NCI-H187 treated with DMSO at 0.1 percent for 48 hours (cell line): ENCODE measurements at places on chromosomes 5 and 9.

DNA sequence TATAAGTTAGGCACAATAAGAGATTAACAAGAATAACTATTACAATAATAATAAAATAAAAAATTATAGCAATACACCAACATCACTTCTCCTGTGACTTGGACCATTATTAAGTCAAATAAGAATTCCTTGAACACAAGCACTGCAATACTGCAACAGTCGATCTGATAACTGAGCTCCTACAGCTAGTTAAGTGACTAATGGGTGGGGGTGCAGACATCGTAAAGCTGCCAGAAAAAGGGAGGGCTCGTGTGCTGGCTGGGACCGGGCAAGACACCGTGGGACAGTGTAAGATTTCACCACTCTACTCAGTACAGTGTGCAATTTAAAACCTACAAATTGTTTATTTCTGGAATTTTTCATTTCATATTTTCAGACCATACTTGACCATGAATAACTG, 78.8 kb downstream of the SNX24 start:
- DNase-seq, result no peak

GRCh38 chr5:6448622-6449464, at the start of gene UBE2QL1:
Gene UBE2QL1, plus strand, starts transcription at chr5:6448859. Its CDS starts 35 bp downstream, at chr5:6448894.
- DNase-seq, result no peak

DNA sequence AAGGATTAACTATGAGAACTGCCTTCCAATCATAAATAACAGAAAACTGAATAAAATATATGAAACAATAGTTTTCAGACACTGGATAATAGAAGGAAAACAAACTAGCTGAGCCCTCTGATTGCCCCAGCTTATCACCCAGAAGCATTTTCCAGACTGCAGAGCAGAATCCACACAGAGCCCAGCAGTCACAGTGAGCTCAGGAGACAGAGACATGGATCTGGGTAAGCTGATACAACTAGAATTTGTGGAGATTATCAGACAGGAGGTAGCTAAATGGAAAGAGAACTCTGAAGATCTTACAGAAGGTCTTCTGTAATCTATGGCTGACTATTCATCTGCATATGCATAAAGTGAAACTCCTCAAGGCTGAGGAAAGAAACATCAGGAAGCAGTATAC, 128.8 kb downstream of the NR2F1-AS1 start:
- DNase-seq, result no peak

DNA sequence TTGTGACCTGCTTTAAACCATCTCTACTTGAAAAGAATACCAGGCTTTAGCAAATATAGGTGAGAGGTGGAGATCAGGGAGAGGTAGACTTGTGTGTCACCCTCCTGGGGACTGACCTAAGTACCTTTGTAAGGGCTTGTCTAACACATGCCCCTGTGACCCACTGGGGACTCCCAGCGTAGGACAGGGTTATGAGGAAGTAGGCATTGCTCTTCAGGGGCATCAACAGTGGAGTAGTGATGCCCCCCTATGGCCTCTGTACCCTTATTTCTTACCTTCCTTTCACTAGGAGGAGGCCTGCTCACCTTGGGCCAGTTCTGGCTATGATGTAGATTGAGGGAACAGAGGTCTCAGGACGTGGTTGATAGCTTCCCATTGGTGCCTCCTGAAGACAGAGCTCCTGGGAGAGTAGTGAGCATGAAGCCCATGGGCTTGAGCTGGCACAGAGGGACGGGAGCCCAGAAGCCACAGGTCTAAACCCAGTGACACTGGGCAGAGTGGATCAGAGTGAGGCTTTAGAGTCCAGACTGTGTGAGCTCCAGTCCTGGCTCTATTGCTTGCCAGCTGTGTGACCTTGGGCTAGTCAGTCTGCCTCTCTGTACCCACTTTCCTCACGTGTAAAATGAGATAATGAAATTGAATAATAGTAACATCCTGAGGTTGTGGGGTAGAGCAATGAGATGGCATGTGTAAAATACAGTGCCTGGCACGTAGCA, 191.7 kb downstream of the AOPEP start:
- no peak for DNase-seq

- DNase-seq, result no peak
Measured at GRCh38 chr5:127369796-127370195, 79.2 kb downstream of the MEGF10 start.

DNA sequence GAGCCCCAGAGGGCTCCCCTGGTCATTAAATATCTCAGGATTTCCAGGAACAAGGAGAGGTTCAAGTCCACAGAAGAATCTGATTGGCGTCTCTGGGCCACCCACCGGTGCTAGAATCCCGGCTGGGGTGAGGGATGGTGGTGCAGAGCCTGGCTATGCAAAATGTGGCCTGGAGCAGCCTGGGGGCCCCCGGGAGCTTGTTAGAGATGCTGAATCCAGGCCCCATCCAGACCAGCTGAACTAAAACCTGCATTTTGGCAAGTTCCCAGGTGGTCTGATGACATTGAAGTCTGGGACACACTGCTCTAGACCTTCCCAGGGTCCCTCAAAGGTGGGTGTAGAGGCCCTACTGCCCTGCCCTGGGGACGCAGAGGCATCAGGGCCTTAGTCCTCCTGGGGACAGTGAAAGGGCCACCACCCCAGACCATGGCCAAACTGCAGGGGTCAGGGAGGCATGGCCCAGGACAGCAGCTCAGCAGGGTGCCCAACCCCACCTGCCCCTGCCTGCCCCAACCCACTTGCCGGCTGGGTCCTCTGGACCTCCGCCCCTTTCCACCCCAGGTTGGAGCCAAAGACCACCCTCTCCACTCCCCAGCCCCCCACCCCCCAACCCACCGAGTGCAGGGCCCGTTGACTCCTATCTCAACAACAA, 34.7 kb downstream of the ADAMTS2 start:
- no peak for DNase-seq
